ENCODE measurements at places on chromosomes 16 and 17.

- peak; percentile 11 for DNase-seq
Measured at GRCh38 chr17:48392857-48393256, 37.2 kb downstream of the SKAP1 start.

- no peak for DNase-seq
Measured at GRCh38 chr16:54077050-54077821, 209.4 kb downstream of the IRX3 start.

DNA sequence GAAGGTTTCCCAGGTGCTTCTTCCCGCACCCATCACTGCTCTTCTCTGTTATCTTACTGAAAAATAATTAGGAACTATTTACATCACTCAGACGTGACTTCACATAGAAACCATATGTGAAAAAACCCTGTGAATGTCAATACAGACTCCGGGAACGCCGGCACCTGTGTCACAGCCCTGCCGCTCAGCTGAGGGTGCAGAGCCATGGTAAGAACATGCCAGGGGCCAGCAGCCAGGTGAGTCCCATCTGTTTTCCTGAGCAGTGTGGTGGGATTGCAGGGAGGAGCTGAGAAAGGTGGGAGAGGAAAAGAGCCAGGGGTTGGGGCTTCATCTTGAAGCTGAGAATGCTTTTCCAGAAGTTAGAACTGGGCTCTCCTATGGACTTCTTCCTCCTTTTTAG is 13.7 kb downstream of the FOXF1 start:
- DNase-seq, result no peak

GRCh38 chr17:6374761-6375312 is 60.1 kb downstream of the AIPL1 start:
- peak; percentile 24 for DNase-seq

GRCh38 chr17:44546671-44547606 is 10.3 kb upstream of the FZD2 start:
- DNase-seq, result no peak

DNA sequence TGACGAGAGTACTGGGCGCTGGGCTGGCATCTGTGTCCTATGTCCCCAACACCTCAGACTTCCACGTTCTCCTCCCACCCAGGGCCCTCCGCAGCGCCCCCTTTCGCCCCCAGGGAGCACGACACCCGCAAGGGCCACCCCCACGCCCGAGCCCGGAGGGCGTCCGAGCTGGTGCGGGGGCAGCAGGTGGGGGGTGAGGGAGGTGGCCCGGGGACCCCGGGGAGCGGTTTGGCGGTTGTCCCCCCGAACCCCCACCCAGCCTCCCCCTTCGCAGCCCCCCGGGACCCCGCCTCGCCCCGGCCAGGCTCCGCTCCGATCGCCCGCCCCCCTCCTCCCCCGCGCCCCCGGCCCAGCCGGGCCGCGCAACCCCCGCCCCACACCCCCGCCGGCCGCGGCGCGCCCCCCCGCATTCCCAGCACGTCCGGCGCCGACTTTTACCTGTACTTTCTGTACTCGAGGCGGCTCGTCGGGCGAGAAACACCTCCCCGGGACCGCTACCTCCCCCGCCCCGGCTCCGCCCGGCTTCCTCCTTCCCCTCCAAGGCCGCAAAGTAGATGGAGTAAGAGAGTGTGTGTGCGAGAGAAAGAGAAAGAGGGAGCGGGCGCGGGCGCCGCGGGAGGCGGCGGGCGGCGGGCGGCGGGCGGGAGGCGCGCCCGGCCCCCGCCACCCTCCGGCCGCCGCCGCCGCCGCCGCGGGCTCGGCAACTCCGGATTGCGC is 901 bp downstream of the CDYL2 start:
- no peak for DNase-seq

- no peak for DNase-seq
Measured at GRCh38 chr17:71202449-71202848, 918.4 kb upstream of the SOX9 start.

GRCh38 chr17:73358668-73359067 is 46.9 kb upstream of the CDC42EP4 start:
- DNase-seq, result no peak

- DNase-seq, result no peak
Measured at GRCh38 chr17:43648916-43649315, 12.8 kb downstream of the MEOX1 start.

DNA sequence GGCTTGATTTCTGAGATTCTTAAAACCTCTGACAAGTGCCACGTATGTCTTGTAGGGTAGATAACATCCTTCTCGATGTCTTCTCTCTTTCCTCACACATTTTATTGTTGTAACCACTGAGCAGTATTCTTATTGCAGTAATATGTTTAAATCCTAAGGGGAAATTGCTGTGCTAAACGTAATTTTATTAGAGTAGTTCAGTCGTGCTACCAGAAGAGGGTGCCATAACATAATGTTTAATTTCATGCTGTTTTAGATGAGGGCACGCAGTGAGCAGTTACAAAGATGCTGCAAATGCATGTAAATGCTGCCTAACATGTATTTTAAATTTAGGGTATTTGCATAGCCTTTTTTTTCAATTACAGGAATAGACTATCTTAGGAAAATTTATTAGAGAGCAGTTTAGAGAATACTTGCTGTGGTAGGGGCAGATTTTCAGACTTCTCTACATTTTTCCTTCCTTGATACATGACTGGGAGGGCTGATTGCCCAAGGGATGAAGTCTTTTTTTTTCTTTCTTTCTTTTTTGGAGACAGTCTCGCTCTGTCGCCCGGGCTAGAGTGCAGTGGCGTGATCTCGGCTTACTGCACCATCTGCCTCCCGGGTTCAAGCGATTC is 51.7 kb downstream of the GAN start:
- DNase-seq, result peak; percentile 17

DNA sequence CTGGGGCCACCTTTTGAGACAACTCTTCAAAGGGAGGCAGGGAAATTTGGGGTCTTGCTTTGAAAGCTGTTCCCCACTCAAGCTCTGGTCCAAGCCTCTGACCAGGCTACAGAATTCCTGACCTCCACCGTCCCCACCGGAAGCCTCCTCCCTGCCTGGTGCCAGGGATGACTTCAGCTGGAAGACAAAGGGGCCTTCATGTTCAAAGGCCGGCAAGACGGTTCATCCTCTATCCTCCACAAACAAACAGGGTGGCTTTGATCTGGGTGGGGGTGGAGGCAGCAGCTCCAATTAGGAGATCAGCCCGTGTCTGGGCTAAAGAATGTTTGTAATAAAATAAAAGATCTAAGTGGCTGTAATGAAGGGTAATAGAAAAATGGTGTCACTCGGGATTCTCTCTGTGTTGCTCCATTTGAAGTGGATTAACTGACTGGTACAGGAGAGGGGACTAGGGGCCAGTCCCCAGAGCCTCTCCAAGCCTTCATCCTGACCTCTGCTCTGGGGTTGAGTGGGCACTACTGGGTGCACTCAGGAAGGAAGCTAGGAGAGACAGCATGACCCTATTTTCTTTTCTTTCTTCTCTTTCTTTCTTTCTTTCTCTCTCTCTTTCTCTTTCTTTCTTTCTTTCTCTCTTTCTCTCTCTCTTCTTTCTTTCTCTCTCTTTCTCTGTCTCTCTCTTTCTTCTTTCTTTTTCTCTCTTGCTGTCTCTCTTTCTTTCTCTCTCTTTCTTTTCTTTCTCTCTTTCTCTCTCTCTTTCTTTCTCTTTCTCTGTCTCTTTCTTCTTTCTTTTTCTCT is 27.5 kb upstream of the NKD1 start:
- no peak for DNase-seq

GRCh38 chr17:38322156-38322779 is 21.5 kb downstream of the GPR179 start:
- no peak for DNase-seq

DNA sequence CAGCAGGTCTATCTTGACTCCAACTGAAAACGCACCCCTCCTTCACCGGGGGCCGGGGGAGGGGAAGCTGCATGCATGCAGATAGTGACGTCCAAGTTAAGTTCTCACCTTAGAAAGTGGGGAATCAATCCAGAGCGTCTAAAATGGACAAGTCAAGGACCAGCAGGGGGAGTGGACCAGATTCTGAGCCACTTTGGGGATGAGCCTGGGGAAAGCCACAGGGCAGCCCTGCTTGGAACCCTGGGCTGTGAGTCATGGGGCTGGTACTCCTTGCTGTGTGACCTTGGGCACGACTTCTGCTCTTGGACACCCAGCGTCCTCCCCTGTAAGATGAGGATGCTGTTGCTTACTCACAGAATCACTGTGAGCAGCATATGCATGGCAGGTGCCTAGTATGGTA is 9.1 kb downstream of the TNFRSF13B start:
- no peak for DNase-seq

- DNase-seq, result no peak
Measured at GRCh38 chr17:8277317-8277716, 11.2 kb upstream of the RANGRF start.

DNA sequence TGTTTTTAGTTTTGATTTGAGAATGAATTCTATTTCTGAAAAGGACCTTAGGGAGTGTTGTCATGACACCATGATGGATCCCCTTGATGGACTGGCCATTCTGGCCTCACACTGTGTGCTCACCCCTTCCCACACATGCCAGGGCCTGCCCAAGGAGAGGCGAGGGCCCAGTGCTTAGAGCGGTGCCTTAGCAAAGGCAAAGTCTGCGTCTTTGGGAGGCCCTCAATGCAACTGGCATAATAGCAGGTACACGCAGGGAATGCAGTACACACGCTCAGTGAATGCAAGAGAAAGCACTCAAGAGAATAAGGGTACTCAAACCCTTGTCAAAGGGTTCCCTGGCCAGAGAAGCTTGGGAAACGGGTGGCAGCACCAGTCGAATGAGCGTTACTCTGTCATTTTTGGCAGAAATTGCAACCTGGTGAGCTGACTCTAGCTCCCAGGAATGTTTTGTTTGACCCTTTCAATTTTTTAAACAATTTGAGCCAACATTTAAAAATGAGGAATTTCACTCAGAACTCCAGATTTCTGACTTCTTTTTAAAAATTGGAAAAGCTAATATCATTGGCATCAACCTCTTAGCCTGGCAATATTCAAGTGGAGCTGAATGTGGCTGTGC is 32.1 kb downstream of the NKD1 start:
- DNase-seq, result no peak

- no peak for DNase-seq
Measured at GRCh38 chr17:59165933-59166342, 10.4 kb downstream of the PRR11 start.

DNA sequence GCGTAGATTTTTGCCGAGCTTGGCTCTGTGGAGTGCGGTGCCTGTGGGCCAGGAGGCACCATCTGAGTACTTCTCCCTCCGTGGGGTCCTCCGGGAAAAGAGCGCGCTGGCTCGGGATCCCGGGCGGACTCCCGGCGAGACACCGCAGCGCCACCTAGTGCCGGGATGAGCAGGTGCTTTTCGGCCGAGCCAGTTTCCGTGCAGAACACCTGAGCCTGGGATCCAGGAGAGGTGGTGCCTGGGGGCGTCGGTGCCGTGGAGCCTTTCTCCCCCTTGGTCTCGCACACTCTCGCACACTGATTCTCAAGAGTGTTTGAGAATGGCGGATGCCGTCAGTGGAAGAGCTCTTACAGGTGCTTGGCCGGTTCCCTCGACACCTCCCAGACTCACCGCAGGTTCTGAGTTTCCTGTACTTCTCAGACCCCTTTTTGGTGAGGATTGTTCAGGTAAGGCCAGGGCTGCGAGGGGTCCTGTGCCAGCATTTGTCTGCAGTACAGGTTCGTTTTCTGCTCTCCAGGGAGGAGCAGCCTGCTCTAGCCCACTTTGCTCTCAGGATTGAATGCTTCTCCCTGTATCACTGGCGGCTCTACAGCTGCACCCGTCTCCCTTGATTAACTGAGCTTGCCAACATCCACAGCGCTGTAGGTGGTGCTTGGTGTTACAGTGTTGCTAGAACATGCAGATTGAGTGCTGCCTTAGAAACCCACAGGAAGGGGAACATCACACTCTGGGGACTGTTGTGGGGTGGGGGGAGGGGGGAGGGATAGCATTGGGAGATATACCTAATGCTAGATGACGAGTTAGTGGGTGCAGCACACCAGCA is 23.3 kb downstream of the TBCD start:
- DNase-seq, result no peak

DNA sequence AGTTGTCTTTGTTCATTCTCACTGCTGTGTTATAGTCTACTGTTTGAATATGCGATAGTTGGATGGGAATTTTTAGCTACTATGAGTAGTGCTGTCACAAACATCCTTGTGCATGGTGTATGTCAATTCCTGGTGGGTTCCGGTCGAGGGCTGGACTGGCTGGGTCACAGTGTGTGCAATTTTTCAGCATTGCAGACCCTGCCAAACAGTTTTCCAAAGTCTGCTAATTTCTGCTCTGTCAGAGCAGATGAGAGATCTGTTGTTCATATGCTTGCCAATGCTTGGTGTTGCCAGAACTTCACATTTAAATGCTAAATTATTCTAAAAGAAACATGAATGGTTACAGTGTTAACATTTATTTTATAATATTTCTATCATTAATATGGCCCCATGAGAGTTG is 3.6 kb upstream of the C16orf96 start:
- no peak for DNase-seq

- DNase-seq, result no peak
Measured at GRCh38 chr16:81095653-81095952, 592 bp downstream of the GCSH start.

DNA sequence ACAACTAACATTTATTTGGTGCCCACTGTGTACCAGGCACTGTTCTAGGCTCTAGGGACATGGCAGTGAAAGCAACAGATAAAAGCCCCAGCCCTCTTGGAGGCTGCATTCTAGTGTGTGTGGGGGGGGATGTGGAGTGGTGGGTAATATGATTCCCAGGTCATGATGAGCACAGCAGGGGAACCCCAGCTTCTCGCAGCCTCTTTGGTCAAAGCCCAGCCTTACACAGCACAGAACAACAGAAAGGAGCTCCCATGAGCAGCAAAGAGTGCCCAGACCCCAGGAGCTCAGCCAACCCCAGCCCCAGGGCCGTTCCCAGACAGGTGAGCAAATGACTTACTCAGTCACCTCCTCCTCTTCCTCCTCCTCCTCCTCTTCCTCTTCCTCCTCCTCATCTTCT is 21.9 kb downstream of the CNGB1 start:
- no peak for DNase-seq

DNA sequence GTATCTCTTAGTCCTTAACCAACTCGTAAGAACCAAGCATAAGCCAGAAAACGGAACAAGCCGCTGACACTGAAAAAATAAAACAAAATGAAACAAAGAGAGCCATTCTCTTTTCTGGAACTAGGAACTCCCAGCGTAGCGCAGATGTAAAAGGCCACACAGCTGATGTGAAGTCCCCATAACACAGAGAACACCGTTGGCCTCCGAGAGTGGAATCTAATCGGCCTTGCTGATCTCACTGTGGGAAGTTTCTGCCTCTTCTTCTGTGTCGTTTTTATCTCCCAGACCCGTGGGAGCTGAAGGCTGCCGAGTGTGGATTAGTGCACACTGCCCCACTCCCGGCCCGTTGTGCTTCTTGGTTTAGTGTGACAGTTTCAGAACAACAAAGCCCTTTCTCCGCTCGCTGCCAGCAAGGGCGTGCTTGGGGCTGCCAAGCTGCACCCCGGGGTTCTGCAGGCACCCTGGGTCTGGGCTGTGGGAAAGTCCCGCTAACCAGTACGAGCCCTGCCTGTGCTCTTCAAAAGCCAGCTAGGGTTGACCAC is 21.7 kb downstream of the TTYH2 start:
- no peak for DNase-seq

DNA sequence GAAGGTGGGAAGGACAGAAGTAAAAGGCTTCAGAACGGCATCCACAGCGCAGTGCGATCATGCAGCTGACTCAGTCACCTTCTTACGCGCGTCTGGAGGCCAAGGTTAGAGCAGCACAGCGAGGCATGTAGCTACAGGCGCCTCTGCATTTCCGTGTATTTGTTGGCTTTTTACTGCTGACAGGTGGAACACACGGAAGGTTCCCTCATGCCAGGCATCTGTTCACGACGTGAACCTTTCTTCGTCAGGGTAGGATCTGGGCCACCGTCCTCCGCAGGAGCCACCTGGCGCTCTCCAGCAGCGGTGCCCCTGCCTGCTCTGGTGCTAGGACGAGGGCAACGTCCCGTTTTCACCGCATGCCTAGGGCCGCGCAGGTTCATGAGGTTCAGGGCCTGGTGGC is 15.3 kb downstream of the TMEM204 start:
- DNase-seq, result no peak
